ENCODE measurements at places on chromosomes 5 and 9.

DNA sequence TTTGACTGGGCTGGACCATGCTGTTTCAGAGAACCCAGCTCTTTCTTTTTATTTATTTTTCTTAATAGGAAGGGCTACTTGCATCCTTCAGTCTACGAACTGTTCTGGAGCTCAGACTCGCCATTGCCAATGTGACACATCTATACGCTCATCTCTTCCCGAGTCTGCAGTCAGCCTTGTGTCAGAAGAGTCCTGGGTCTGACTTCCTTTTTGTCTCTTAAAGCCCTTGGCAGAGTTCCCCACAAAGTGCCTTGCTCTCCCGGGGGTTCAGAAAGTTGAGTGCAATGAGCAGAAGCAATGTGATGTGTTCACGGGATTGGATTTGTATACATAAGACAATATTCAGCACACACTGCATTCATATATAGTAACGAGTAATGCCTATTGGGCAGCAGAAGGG lies 140.4 kb downstream of the ATPSCKMT start:
- DNase-seq = no peak

DNA sequence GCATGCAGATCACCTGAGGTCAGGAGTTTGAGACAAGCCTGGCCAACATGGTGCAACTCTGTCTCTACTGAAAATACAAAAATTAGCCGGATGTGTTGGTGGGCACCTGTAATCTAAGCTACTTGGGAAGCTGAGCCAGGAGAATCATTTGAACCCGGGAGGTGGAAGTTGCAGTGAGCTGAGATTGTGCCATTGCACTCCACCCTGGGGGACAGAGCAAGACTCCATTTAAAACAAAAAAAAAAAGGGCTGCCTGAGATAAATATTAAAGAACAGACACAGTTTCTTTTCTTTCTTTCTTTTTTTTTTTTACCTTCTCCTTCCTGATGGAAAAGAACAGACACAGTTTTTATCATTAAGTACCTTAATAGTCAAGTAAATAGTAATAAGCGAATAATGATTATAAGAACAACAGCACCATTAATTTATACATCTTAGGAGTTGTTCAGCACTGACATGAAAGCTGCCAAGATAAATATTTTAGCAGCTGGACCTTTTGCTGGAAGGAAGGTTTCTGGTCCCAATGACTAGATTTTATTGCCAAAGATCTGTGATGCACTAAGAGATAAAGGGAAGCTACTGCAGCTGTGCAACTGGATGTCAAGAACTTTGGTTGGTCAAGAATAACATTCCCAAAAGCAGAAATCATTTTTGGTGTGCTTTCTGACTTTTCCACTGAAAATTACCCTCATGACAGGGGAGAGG lies 7.0 kb downstream of the CENPP start:
- no peak for DNase-seq

GRCh38 chr5:171664489-171664888 lies 121.1 kb upstream of the SMIM23 start:
- DNase-seq = no peak

DNA sequence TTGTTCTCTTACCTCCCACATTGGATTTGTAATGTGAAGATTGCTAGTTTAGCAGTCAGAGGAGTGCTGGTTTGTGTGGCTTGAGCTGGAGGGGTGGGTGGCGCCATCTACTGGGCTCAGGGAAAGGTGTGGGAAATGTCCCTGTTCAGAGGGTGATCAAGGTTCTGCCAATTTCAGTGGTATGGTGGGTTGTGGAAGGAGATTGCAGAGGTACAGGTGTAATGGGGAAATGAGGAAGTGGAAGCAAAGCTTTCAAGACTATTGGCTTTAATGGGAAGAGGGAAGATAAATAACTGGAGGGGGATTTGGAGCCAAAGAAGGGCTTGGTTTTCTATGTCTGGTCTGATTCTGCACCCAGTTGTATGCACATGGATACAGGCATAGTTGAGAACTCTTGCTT lies 76.4 kb downstream of the OSMR start:
- DNase-seq = peak; percentile 29

- no peak for DNase-seq
Observed at GRCh38 chr5:87354496-87354895, 58.2 kb downstream of the CCNH start.

- DNase-seq = no peak
Observed at GRCh38 chr5:165333623-165334022, 1828.2 kb downstream of the MAT2B start.

GRCh38 chr5:139671096-139671841 lies 23.1 kb downstream of the CXXC5 start:
- DNase-seq = no peak

DNA sequence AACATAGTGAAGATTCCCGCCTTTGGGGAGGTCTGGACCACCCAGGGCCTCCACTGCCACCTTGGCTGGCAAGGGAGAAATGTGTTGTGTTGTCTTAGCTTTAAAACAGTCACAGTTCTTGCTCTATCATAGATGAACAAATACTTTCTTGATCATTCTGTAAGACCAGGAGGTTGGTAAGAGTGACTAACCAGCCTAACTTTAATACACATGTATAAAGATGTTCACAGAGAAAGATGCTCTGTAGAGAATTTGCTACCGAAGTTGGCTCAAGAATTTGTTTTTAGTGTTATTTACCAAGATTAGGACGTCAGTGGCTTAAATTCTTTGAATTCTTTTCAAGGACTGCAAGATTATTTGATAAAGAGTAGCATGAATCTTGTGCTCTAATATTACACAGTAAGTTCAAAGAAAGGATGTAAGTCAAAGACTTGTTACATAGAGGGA lies 28.4 kb downstream of the GLRX start:
- no peak for DNase-seq

- DNase-seq = no peak
Observed at GRCh38 chr9:73613092-73613701, 461.5 kb downstream of the ANXA1 start.

DNA sequence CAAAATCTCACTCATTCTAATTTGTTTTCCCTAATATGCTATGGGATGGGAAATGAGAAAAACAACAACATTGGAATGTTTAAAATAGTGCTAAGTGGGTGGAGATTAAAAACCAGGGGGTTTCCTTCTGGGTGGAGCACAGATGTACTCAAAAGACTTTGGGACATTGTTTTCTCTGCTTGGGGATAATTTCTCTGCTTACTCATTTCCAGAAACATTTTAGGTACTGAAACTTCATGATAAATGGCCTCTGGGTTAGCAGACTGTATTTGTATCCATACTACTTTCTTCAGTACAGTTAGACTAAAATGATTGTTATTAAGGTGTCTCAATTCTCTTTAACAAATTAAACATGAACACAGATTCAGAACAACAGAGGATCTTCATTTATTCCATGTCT lies 17.4 kb downstream of the ELOVL7 start:
- DNase-seq = no peak

GRCh38 chr5:102889033-102889432 lies 133.9 kb downstream of the PAM start:
- DNase-seq = no peak

DNA sequence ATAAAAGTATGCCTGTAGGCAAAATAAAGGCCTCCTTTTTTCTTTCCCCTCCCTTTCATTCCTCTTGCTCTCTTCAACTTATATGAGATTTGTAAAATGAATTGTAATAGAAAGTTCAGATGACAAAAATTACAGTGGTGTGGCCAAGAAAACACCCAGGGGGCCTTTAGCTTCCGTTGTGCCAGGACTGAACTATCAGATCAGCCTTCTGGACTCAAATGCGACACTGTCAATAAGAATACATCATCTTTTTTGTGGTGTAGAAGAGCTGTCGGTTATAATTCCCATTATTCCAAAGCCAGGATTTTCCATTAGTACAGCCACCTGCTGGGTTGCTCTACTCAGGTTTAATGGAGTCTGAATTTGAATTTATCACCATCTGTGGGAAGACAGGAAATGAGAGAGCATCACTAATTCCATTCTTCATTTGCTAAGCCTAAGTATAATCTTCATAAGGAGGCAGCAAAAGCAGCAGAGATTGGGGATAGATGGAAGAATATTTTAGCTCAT lies 443.4 kb downstream of the ANXA1 start:
- no peak for DNase-seq

DNA sequence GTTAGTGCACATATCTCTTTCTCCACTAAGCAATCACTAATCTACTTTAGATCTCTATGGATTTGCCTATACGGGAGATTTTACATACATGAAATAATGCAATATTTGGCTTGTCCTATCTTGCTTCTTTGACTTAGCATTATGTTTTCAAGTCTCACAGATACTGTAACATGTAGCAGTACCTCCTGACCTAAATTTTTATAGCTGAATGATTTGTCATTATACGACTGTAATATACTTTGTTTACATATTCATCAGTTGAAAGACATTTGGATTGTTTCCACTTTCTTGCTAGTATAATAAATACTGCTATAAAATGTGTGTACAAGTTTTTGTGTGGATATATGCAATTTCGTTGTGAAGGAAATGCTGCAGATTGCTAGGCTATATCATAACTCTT lies 1520.8 kb upstream of the CDH6 start:
- no peak for DNase-seq

DNA sequence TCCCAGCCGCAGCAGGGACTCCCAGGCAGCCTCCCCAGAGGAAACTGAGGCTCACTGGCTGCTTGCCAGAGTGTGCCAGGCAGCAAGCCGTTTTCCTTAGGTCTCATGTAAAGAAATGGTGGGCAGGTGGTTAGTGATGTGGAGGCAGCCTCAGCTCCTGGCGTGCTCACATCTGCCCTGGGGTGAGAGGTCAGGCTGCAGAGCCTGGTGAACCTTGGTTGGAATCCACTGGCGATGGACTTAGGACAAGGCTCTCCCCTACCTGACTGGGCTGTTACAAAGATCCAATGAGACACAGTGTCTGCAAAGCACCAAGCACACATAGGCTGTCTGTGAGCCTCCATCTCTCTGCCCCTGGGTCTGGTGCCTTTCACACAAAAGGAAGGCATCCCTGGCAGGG lies 30.9 kb downstream of the LHX6 start:
- DNase-seq = no peak

GRCh38 chr5:37787742-37788141 lies 52.1 kb downstream of the GDNF start:
- DNase-seq = no peak

- DNase-seq = no peak
Observed at GRCh38 chr9:125522328-125522725, 184.7 kb downstream of the MAPKAP1 start.

DNA sequence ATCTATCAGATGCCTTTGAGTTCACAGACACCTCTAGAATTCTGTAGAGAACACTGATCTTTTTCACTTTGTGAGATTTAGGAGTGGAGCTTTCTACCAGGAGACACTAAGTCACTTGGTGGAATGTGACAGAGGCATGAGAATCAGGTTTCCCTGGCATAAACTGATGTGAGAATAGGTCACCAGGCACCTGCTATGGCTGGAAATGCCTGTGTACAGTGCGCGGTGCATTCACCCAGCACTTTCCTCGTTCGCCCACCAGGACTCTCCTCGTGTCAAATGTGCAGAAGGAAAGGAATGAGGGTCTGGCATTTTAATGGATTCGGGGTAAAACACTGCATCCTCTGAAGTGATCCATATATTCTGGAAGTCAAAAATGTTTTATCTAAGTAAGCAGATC lies 281.8 kb upstream of the TUT7 start:
- DNase-seq = no peak

- DNase-seq = no peak
Observed at GRCh38 chr9:90789862-90790261, 11.8 kb upstream of the SYK start.

- DNase-seq = no peak
Observed at GRCh38 chr9:71765693-71766092, 2.6 kb downstream of the CEMIP2 start.

DNA sequence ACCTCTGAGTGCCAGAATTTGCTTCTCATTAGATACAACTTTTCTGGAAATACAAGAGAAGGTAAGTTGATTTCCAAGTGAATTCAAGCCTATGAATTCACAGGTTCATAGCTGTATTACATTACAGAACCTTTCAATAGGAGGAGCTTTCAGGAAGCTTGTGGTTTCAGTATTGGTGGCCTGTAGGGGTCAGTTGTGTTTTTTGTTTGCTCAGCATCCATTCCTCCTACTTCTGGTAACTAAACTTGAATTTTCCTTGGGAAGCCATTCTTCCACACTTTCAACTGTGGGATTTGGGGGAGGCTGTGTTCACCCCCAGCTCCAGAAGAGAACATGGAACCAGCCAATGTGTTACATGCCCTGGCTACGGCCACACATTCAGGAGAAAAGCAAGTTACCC lies 5.6 kb upstream of the CYSTM1 start:
- no peak for DNase-seq

DNA sequence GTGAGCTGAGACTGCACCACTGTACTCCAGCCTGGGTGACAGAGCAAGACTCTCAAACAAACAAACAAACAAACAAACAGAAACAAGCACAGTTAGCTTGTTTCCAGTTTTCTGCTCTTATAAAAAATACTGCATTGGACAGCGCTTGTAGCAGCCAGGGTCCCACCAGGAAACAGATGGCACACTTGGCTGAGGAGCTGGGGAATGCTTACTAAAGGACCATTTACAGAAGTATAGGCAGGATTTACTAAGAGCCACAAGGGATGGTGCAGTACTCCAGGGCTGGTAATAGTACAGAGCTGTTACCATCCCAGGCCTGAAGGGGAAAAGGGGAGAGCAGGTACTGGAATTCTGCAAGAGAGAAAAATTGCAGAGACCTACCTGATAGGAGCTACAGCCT lies 5.2 kb upstream of the ANKS6 start:
- no peak for DNase-seq

- DNase-seq = no peak
Observed at GRCh38 chr9:94692601-94693000, 33.9 kb upstream of the AOPEP start.

DNA sequence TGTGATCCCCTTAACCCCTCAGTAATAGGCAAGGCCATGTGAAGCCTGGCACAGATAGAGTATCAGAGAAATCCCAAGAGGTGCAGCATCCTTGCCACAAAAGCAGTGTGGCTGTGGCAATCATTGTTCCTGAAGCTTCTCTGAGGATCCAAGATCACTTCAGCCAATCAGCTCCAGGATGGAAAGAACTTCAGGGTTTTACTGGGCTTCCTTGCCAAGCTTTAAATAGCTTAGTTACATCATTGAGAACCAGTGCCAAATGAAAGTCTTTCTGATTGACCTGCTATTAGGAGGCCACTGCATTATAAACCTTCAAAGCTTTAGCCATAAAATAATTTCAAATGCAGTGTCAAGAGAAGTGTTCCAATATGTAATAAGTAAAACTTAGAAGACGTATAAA lies 430.6 kb downstream of the PIK3R1 start:
- DNase-seq = no peak

GRCh38 chr9:38088006-38088925 lies 19.2 kb upstream of the SHB start:
- DNase-seq = peak; percentile 76

DNA sequence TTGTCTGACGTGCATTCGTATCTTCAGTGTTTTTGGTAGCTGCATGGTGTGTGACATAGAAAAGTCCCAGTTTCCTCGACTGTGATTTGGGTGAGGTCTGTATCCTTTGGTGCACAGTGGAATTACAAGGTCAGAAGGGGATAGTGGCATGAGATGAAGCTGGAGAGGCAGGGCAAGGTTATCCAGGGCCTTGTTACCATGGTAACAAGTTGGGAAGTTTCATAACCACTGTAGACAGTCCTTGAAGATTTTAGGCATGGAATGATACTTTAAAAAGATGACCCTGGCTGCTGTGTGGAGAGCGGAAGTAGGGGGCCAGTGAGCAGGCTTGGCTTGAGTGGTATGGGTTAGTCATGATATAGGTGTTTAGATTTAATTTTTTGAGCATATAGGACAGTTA lies 11.9 kb downstream of the EHMT1 start:
- DNase-seq = no peak

GRCh38 chr5:172229904-172230303 lies 35.9 kb downstream of the EFCAB9 start:
- no peak for DNase-seq
